Femur (tissue), 1 donor: ENCODE measurements at places on chromosomes 16 and 17.

DNA sequence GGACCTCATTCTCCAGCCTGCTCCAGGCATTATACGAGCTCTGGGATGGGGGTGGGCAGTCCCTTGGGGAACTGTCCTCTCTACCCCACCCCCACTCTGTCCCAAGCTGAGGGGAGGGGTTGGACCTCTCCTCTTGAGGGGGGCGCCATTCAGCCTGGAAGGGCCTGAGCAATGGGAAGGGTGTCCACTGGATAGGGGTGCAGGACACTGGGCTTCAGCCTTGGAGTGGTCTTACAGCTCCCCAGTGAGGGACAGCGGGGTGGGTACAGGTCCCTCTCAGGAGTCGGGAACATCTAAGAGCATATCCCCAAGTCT, 9.5 kb upstream of the CBX8 start:
- DNase-seq, result no peak

DNA sequence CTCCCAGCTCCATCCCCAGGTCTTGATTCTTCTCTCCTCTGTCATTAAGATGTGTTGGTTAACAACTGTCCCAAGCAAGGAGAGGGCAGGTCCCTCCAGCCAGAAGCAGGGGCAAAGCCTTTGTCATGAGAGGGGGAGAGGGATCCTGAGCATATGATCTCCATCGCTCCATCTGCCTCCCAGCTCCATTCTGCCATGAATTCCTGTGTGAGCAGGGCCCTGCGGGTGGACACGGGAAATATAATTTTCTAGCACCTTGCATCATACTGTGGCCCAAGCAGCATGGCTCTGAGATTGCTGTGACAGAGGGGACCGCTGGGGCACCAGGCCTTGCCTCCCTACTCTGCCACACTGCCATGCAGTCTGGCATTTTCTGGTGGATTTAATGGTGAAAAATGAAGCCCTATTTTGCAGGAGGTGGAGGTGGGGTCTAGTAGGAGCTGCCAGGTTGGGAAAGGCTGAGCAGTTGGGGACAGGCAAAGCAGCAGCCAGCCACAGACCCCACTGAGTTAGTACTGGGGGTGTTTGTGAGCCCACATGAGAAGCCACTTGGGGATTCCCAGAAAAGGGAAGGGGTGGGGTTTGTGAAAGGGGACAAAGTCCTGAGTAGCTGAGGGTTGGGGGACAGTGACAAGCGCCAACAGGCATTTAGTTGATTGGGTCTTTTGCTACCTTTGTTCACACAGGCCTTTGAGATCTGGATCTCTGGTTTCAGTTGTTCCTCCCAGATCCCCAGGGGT, 16.4 kb downstream of the TMEM238L start:
- DNase-seq, result no peak

- DNase-seq, result no peak
Observed at GRCh38 chr16:88640498-88641247, 2.3 kb downstream of the IL17C start.

DNA sequence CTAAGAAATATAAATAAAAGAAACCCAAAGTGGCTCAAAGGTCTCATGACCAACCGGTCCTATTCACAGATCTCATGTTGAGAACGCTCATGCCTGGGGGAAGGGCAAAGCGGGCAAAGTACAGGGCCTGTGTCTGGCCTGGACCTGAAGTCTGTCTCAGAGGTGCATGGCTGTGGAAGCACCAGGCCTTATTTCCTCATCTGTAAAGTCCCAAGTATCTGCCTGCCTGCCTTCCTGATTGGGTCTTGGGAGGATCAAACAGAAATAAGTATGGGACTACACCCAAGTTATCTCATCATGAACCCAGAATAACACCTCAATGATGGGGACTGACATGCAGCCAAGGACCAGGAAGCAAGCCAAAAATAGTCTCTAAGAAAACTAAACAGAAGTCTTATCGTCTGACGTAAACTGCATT, 14.2 kb downstream of the AXIN2 start:
- DNase-seq, result no peak

DNA sequence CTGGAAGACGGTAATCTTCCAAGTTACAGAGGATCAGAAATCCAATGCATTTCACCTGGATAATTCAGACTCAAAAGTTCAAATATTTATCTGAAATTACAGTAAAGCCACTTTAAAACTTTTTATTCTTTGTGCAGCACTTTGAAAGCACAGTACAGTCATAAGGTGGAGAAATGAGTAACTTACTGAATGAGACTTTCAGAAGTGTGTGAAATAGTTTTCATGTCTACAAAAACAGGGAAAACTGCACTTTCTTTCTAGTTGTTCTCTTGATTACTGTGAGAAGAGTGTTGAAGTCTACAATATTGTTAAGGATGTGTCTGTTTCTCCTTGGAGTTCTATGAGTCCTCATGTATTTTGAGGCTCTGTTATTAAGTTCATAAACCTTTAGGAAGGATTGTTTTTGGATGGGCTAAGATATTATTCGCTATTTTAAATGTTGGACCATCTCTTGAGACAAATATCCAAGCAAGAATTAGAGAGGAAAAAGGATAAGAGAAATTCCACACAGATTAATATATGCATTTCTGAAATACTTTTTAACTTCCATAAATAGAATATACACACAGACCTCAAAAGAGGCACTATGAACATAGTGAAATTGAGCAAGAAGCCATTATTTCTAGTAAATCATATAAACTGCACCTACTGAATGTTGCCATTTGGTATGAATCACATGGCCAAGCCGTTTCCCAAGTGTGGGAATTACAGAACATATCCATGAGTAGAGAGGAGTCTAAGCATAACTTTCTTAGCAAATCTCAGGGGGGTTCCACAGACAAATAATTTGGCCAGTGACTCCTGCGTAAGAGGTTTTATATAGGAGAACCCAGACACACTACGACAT, 83.6 kb upstream of the PLEKHM1 start:
- no peak for DNase-seq

DNA sequence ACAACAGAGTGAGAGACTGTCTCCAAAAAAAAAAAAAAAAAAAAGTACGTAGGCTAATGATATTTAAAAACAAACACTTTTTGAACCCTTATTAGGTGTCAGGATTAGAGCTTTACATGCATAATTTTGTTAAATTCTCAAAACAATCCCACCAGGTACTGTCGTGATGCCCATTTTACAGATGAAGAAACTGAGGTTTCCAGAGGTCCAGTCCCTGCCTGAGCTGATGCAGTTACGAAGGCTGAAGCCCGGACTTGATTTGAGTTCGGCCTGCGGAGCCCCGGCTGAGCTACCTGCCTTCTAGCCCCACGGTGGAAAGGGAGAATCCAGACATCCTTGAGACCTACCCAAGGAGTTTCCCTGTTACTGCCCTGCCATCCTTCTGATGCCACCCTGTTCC, 137.5 kb upstream of the EEF2KMT start:
- no peak for DNase-seq

- no peak for DNase-seq
Observed at GRCh38 chr17:10471858-10472257, 2.5 kb upstream of the MYH4 start.

GRCh38 chr16:78524066-78524595, 424.7 kb downstream of the WWOX start:
- DNase-seq, result no peak

DNA sequence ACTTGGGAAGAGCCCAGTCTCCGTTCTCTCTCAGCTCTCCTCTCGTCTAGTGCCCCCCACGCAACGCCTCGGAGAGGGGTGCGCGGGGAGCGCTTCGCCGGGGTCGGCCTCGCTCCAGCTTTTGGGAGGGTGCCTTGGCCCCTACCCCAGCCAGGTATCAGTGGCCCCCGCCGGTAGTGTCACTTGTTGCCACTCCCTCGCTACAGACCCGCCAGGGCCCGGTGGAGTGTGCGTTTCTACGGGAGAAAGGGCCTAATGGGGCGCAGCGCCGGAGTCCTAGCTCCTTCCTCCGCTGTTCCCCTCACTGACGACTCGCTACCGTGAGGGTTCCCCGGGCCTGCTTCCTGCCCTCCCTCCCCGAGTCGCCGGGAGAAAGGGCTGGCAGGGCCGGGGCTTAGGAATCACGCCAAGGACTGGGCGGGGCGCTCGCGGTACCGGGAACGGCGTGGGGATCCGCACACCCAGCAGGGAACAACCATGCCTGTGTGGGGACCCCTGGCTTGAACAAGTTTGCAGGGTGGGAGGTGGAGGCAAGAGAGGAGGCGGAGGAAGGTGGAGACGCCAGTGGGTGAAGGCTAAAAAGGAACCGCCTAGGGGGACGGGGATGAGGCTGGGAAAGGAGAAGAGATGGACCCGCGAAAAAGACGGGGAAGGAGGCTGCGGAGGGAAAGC, 997 bp upstream of the CDH11 start:
- peak; percentile 87 for DNase-seq

DNA sequence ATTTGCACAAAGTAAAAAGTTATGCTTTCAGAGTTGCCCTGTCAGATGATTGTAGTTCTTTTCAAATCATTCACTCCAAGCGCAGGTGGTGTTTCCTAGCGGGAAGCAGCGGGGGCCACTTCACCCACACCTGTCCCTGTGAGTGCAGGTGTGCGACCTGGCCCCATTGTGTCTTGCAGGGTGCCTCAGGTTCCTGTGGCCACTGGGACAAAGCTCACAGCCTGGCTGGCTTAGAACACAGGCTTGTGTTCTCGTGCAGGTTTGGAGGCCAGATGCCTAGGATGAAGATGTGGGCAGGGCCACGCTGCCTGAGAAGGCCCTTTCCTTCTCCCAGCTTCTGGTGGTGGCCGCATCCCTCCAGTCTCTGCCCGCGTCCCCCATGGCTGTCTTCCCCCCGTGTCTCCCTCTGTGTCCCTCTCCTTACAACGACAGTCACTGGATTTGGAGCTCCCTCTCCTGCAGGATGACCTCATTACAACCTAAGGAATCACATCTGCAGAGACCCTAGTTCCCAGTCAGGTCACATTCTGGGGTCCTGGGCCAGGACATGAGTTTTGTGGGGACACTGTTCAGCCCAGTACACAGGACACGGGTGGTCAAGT, 90.5 kb downstream of the NPIPB11 start:
- no peak for DNase-seq
